ENCODE measurements at places on chromosomes 12 and 14.

GRCh38 chr12:1529228-1529861 lies 65.0 kb downstream of the FBXL14 start:
- DNase-seq: no peak

DNA sequence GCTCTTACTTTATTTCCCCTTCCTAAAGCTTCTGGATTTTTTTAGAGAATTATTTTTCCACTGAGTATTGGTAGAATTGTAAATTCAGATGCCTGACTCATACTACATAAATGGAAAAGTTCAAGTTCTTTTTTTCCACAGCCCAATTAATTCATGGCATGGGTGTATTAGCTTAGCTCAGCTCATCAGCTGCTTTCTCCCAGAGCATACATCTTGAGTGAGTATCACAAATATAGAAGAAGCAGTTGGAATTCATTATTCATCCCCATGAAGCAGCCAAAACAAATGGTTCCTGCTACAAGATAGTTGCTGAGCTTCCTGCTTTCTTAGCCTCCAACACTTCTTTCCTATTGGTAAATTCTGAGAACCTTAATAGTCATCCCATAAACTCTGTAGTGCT lies 105.1 kb downstream of the C12orf50 start:
- no peak for DNase-seq

DNA sequence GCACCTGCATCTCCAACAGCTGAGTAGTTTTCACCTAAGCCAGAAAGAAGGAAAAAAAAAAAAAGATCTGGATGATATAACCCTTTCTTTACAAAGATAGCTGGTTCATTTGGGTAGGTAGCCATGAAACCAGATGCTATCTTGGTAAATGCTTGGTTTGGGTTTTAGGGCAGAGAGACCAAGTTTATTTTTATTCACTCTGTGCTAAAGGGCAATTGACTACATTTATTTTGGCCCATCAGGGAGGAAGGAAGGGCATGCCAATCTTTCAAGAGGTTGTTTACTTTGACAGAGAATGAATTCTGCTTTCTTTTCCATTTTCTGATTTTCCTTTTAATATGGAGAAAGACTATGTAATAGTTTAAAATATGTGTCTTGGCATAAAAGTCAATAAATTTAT lies 91.0 kb downstream of the NTN4 start:
- DNase-seq: no peak

DNA sequence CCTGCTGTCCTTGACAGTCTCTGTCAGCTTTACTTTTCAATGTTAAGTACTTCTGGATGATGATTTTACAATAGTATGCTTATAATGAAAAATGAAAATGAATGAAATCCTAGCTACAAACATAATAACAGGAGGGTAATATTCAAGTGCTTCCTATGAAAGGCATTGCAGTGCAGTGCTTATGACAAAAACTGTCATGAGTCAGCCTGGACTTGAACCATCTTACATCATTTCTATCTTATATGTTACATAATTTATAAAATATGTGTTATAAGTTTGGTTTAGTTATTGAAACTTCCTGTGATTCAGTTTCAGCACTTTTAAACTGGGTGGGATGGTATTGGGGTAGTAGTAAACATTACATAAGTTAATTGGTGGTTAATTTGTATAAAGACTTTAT lies 451.7 kb downstream of the TMEM117 start:
- no peak for DNase-seq

GRCh38 chr12:109444259-109444658 lies 32.8 kb downstream of the KCTD10 start:
- DNase-seq: no peak

- DNase-seq: no peak
Measured at GRCh38 chr12:95694136-95694535, 96.4 kb downstream of the NTN4 start.

DNA sequence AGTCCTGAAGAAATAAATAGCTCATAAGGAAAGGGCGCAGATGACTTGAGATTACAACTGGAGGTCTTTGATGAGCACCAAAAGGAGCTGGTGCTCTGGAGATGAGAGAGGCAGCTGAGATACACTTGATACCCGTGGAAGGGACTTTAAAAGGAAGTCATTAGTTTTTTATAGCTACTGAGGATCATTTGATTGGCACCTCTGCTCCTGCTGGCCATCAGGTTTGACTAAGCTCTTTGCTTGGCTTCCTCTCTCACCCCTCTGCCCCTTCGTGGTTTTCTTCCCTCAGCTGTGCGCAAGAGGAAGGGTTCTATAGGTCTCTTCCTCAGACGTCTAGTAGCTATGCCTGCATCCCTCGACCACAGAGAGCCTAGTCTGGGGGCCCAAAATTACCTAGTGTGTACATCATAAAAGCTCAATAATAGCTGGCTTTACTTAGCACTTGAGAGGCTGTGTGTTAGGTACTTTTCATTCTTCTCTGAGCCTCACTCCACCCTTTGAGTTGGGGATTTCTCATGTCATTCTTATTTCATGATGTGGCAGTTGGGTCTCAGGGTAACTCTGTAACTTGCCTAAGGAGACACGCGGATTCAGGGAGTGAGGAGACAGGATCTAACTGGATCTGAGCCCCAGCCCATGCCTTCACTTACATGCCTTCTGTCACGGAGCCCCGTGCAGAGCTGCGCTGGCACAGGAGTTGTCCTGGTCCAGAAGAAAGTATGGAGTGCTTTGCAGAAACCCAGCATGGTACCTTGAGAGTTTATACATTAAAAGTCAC lies 68.4 kb upstream of the ASPG start:
- DNase-seq: no peak

DNA sequence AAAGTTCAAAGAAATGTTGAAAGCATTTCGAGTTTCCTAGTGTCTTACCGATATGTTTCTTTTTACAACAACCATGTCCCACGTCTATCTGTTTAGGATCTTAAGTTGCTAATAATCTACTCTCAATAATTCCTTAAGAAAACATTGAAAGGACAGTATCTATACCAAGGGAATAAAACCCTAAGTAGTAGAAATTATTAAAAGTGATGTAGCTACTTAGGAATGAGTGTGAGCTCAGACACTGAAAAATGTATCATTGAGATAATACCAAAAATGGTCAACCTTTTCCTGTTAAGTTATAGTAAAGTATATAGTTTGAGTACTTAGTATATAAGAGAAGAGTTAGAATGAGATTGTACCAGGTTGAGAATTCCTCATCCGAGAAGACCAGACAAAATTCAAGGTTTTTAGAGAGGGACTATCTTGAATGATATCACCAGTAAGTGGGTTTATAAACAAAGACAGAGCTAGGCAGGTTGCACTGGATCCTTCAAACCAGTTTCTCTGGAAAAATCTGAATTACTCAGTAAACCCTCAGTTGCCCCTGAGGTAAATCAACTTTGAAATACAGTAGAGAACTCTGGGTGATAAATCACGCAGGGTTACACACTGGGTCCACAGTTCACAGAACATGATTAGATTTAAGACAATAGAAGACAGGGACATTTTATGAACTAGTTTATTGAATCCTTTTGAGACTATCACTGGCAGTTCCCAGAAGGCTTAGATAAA lies 96.8 kb downstream of the ERGIC2 start:
- DNase-seq: no peak

GRCh38 chr12:130818272-130818634 lies 20.8 kb downstream of the STX2 start:
- no peak for DNase-seq

- no peak for DNase-seq
Measured at GRCh38 chr14:76484355-76484754, 108.4 kb downstream of the ESRRB start.

DNA sequence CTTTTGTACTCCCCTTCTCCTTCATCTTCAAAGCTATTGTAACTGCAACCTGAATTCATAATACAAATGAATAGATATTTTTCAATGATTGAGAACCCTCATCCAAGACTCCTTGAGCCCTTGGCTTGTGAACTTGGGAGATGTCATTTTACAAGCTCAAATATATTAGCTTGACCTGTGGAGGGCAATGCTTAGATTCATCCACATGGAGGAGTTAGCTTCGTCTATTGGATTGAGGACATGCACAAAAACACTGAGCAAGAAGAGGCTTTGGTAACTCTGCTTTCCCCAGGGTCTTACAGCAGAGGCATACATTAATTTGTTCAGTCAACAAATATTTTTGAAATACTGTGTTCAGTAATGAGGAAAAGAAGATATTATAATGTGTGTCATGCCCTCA lies 101.1 kb downstream of the OTOGL start:
- DNase-seq: no peak

DNA sequence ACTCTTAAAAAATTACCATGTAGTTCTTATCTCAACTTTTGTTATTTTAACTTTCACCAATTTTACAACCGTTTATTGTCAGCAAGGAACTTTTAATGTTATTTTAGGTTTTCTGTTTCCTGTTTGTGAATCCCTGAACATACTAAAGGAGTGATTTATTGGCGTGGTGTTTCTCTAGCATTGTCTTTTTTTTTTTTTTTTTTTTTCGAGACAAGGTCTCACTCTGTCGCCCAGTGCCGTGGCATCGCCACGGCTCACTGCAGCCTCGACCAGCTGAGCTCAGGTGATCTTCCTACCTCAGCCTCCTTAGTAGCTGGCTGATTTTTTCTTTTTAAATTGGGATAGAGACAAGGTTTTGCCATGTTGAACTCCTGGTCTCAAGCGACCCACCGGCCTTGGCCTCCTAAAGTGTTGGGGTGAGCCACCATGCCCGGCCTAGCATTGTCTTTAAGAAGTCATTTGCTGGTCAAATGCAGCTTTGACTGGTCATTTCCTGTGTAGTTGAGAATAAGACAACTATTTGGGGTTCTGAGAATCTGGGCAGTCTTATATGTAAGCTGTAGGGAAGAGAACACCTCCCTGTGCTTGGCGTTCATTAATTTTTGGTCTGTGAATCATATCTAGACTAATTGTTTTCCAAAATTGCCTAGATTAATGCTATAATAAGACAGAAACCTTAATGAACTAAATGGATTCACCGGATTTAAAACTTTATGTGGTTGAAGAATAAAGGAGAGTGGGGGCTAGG lies 2.1 kb downstream of the WASHC4 start:
- DNase-seq: no peak
